Left forelimb (tissue), 1 donor: ENCODE measurements at places on chromosomes 2 and 18.
A peak's percentile ranks its signal among the peaks of the same experiment; 100 is the strongest.

- peak; percentile 17 for DNase-seq
Measured at GRCh38 chr18:78781601-78781960, 198.0 kb upstream of the SALL3 start.

DNA sequence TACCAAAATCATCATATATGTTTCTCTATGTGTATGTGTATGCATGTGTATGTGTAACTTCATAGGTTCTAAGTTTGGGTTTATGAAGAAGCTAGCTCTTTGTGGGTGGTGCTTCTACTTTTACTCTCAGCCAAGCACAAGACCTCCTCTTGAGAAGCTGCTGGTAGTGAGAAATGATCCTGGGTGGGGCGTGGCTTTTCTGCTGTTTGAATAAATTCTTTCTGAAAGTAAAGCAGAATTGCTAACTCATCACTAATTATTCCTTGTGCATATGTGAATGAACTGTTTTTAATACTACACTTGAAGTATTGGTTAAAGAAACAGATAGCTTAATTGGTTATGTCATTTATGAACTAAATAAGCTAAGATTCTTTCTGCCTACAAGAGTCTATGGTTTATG, 7.6 kb upstream of the GAREM1 start:
- no peak for DNase-seq

DNA sequence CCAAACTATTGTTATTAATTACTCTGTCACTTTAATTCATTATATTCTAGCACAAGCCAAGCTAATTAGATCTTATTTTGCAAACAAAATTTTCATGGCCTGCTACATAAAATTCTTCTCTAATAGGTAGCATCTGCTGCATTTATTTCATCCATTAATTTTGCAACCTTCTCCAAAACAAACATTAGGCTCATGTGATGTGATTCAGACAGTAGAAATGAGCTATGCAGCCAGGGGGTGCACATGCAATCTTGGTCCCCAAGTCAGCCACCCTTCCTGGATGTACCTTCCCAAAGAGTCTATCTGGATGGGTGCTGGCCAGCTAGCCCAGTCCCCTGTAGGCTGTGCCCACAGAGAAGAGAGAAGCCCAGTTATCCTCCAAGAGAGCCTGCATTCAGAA, 242.1 kb upstream of the OSR1 start:
- no peak for DNase-seq

- DNase-seq, result no peak
Measured at GRCh38 chr2:36569267-36569856, 28.6 kb downstream of the FEZ2 start.

GRCh38 chr18:27138079-27138478, 47.0 kb downstream of the CHST9 start:
- no peak for DNase-seq

DNA sequence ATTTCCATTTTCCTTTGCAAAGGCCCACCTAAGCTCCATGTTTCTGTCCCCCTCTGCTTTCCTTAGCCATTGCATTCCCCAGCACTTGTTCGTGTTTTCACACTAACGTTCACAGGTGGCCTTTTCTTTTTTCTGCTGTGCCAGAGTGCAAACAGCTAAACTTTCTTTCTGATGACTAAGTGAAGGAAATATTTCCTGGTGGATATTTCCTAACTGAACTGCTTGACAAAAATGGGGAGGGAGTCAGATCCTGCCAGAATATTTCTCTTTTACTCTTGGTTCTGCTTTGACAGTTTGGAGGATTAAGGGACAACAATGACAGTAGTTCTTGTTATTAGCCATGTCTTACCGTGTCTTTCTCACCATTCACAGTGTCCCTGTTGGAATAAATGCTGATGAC, 344.0 kb downstream of the ARHGAP15 start:
- DNase-seq, result no peak

GRCh38 chr2:233440714-233441113, 86.4 kb downstream of the DGKD start:
- DNase-seq, result peak; percentile 60

GRCh38 chr2:237066396-237066795, 19.3 kb upstream of the COPS8 start:
- no peak for DNase-seq

- DNase-seq, result no peak
Measured at GRCh38 chr2:26394694-26395093, 7.0 kb upstream of the DRC1 start.

- no peak for DNase-seq
Measured at GRCh38 chr18:61882296-61883004, 10.4 kb downstream of the RNF152 start.

GRCh38 chr2:13682540-13683272, 949.8 kb upstream of the LRATD1 start:
- no peak for DNase-seq

GRCh38 chr2:196956069-196956468, 29.6 kb upstream of the PGAP1 start:
- no peak for DNase-seq

DNA sequence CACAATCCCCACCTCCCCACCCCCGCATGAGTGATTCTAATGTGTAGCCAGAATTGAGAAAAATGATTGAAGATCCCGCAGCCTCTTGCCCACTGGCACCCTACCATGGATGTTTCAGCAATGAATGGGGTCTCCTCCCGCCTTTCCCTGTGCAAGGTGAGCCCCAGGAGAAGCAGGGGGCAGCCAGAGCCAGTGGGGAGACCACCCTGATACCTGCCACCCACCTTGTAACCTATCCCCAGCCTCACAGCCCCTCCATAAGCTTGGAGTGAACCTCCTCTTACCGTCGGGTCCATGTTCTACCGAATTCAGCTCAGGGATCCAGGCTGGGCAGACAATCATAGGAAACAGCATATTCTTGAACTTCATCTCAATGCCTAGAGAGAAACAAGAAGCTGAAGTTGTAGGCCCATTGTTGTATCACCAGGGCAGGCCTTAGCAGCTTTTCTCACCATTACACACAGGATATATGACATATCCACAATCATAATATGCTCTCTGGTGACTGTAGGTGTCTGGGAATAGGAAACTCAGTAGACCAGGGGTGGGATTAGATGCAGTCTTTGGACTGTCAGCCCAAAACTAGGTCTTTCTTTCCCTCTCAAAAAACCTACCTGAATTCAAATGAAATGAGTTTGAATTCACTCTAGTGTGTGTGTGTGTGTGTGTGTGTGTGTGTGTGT, 30.9 kb downstream of the XDH start:
- no peak for DNase-seq

DNA sequence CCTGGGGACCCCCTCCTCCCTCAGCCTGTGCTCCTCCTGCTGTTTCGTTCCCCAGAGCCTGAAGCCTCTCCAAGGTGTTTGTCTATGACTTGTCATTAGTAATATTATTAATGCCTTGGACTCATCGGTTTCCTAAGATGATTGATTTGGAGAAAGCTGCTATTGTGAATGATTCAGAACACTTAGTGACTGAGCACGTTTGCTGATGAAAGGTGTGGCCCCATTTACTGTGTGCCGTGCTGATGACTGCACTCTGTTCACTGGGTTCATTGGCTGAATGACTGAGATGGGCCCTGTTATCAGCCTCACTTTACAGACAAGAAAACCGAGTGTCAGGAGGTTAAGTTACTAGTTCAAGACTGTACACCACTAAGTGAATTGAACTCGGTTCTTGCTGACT, 111.4 kb downstream of the SPP2 start:
- no peak for DNase-seq

GRCh38 chr2:84919885-84920580, 14.6 kb downstream of the TMSB10 start:
- no peak for DNase-seq

DNA sequence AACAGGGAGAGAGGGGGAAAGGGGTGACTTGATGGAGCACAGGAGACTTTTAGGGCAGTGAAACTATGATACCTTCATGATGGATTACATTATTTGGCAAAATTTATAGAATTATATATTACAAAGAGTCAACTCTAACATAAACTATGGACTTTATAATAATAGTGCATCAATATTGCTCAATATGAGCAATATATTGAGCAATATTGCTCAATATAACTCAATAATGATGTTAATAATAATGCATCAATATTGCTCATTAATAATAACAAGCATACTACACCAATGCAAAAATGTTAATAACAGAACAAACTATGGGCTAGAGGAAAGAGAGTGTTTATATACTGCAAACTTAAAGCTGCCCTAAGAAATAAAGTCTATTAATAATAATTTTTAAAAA, 3.1 kb upstream of the UNC80 start:
- DNase-seq, result no peak

- no peak for DNase-seq
Measured at GRCh38 chr2:141911485-141912066, 219.2 kb downstream of the LRP1B start.

DNA sequence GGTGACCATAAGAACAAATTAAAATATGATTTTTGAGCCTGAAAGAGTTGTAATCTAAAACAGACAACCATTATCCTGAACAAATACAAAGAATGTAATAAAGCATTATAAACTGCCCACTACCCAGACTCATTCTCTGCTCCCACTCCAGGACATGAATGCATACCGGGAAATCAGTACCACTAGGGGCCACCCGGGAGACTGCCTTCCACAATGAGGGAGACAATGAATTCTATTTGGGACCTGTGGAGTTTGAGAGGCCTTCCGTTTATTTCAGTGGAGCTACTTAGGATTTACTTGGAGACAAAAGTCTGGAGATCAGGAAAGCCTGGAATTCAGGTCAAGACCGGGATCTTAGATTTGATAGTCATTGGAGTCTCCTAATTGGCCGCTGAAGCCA, 50.0 kb downstream of the NAB1 start:
- no peak for DNase-seq

GRCh38 chr2:7845332-7845731, 836.5 kb upstream of the ID2 start:
- no peak for DNase-seq

- DNase-seq, result no peak
Measured at GRCh38 chr2:55063713-55064323, 13.6 kb upstream of the RTN4 start.

DNA sequence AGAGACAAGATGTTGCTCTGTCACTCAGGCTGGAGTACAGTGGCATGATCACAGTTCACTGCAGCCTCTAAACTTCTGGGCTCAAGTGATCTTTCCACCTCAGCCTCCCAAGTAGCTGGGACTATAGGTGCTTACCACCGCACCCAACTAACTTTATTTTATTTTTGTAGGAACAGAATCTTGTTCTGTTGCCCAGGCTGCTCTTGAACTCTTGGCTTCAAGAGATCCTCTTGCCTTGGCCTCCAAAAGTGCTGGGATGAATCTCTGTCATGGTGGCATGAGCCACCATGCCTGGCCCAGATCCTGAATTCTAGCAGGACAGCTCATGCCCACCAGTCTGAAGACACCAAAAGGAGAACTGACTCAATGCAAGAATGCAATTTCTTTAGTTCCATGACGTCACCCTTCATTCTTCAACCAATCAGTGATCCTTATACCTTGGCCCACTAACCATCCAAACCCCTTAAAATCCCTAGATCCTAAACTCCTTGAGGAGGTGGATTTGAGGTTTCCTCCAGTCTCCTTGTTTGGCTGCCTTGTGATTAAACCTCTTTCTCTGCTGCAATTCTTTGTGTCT, 25.6 kb upstream of the CXXC1 start:
- no peak for DNase-seq

DNA sequence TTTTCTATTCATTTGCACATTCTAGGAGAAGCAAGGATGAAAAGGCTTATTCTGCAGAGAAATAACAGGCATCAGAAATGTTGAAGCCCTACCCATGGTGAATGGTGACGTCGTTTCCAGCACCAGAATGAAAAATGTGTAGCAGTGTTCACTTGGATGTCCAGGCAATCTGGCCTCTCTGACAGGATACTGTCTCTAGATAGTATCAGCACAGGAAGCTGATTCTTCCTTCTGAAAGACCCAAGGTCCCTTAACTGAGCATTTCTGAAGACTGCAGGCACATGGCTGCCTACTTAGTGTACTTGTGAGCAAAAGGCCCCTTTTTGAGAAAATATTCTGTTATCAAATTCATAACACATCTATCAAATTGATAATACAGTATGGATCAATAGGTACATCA, 234.1 kb downstream of the XIRP2 start:
- DNase-seq, result no peak

DNA sequence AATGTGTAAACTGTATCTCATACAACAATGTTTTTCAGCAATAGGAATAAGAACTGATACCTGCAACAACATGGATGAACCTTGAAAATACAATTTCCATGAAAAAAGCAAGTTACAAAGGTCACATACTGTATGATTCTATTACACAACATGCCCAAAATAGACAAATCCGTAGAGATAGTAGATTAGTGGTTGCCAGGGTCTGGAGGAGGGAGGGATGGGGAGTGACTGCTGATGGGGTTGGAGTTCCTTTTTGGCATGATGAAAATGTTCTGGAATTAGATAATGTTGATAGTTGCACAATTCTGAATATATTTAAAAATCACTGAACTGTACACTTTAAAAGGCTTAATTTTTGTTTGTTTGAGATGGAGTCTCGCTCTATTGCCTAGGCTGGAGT, 33.8 kb downstream of the UBXN4 start:
- DNase-seq, result no peak

- no peak for DNase-seq
Measured at GRCh38 chr2:117832332-117832731, 17.8 kb downstream of the DDX18 start.

DNA sequence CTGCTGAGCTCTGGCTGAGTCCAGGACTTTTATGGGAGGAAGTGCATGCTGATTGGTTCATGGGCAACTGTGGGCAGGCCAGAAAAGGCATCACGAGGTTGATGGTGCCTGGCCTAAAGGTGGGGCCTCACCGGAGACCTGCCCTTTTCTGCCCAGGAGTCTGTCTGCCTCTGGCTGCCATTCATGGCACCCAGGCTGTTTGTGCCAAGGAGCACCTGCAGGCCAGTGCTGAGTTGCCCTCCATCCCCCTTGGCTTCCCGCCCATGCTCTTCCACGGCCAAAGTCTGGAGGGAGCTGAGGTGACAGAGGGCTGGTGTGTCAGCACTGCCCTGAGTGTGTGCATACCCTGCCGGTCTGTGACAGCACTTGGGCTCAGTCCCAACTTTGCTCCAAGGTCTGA, 123.2 kb downstream of the PTH2R start:
- no peak for DNase-seq

DNA sequence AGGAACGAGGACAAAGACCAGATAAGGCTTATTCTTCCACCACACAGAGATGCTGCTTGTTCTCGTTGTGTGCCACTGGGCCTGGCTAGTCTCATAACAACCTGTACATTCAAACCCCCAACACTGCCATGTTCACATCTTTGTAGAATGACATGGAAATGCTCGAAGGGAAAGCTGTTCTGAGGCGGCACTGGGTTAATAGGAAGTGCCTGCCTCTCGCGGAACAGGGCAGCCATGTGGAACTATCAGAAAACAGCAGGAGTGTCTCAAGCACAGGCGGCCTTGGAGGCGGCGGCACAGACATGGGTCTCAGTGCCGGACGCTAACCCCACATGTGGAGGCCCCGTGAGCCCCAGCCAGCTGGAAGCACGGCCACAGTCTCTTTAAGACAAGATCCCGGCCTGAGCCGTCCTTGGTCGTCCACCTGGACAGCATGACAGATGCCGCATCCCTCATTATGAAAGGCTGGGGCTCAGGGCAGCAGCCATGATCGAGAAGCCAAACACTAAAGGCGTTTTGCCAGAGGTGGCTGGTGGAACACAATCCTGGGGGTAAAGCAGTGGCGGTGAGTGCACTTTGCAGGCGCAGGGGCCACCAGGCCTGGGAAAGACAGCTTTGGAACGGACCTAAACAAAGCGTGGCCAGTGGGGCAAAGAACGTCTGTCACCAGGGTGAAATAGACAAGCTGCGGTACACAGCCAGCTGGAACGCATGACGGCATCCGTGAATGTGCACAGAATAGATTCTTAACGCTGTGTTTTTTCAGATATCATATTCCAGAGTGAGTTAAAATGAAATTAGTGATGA, 161.0 kb downstream of the HDAC4 start:
- DNase-seq, result peak; percentile 65
